ENCODE measurements at places on chromosomes 2 and 18.

GRCh38 chr2:74585406-74586185 is 31.1 kb downstream of the DOK1 start:
- DNase-seq, result no peak

GRCh38 chr2:238458651-238459050 is 31.9 kb downstream of the ASB1 start:
- no peak for DNase-seq

DNA sequence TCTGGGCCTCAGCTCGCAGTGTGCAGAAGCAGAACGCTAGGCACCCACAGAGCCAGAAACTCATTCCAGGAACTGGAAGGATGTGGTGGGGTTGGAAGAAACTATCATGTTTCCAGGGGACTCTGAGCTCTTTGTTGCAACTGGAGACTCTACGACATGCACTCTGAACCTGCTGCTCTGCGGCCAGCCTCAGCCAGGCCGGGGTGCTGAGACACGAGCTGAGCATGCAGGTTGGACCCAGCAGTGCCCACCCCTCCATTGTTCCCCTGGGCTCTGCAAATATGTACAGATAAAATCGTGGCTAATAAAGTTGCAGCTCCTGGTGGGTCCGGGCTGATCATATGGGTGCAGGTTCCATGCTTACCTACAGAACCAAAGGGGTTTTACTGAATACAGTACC is 37.6 kb upstream of the ARL4C start:
- DNase-seq, result no peak

- no peak for DNase-seq
These were observed 114.7 kb downstream of the TNS1 start for GRCh38 chr2:217887841-217888701.

- DNase-seq, result no peak
These were observed 48.3 kb downstream of the TTC21B start for GRCh38 chr2:165905269-165905668.

DNA sequence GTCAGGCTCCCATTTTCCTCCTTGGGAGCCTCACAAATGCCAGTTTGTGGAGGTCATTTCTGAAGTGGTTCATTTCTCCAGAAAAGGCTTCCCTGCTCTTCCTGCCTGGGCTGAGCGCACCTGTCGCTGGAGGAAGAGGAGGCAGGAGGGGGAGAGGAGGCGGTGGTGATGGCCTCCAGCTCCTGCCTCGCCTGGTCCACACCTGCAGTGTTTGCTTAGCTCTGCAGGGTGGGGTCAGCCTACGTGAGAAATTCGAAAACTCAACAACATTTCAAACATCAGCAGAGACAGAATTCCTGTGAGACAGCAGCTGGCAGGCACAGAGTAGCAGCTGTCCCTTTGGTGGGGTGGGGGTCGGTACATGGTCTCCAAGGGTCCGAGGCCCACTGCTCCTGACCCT is 7.9 kb downstream of the IMPA2 start:
- DNase-seq, result no peak

DNA sequence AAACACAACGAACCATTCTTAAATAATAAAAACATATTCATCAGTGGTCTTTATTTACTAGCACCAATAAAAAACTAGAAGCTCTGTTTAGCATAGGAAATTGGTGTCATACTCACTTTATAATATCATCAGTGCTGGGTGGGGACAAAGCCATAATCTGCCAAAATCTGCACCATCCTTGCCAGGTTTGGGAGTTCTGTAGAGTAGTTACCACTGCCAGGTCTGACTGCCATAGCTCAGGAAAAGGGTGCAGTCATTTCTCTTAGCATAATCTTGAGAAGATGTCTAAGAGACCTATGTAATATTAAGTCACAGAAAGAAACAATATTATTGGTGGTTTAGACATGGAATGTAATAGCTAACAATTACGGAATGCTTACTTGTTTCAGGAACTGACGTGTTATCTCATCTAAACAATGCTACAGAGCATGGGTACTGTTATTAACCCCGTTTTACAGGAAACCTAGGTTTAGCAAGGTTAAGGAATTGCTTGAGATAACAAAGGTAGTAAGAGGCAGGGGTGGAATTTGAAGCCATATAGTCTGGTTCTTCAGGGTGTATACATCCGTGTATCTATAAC is 1.6 kb upstream of the MARCHF7 start:
- no peak for DNase-seq

DNA sequence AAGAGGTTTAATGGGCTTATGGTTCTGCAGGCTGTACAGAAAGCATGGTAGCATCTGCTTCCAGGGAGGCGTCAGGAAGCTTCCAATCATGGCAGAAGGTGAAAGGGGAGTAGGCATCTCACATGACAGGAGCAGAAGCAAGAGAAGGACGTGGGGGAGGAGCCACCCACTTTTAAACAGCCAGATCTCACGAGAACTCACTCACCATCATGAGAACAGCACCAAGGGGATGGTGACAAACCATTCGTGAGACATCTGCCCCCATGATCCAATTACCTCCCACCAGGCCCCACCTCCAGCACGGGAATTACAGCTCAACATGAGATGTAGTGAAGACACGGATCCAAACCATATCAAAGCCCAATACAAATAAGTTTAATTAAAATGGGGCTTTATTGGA is 113.8 kb downstream of the ATL2 start:
- DNase-seq, result no peak

DNA sequence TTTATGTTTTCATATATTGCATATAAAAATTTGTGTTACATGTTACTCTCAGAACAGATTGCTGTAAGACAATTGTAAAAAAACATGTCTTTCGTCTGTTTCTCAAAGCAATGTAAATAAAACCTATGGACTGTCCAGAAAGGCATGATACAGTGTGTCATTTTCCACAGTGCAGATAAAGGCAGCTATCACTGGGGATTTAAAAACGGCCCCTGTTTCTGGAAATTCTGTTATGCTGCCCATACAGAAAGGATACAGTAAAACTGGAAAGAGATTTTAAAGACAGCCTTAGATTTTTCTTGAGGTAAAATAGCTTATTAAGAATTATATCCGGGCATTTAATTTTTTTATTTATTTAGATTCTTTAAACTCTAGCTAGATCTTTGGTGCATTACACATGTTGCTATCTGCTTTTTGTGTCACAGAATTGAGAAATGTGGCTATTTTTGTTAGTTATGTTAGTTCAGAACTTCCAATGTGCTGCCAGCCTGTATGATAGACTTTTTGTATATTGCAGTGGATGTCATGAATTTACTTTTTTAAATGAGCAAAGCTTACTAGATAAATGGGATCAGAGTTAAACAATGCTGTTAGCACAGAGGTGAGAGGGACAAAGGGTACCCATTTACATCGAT is 859 bp upstream of the INO80D start:
- DNase-seq, result no peak

- DNase-seq, result no peak
These were observed 786.4 kb downstream of the RNF144A start for GRCh38 chr2:7703543-7704144.

DNA sequence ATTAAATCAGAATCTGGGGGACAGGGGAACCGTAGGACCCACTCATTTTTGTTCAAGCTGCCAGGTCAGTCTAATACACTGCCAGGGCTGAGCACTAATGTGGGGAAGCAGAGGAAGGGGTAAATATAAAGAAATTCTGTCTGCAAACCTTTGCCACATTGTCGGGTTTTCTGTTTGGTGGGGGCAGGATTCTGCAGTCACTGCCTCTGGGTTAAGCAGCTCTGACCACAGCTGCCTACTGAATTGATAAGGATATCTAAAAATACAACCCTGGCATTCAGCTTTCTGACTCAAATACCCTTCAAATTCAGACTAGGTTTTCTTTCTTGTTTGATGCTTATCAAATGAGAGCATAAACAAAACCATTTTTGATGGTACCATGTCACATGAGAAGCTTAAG is 6.0 kb downstream of the DNER start:
- no peak for DNase-seq

- no peak for DNase-seq
These were observed 90.9 kb downstream of the LYPD6B start for GRCh38 chr2:149129433-149129832.

DNA sequence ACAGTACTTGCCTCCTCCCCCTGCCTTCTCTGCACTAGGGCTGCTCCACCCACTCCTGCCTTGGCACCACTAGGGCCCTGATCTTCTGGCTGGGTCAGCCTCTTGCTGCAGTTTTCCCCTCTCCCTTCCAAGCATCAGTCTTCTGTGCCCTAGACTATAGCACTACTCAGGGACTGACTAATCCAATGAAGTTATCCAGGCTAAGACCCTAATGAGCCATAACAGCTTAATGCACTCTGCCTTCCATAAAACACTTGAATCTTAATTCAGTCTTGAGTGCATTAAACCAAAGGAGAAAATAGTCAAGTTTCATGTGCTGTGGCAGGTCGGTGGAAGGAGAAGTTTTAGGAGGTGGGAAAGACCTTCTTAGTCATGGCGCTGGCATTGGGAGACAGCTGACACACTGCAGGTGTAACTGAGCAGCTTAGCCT is 95.7 kb downstream of the BIN1 start:
- no peak for DNase-seq

DNA sequence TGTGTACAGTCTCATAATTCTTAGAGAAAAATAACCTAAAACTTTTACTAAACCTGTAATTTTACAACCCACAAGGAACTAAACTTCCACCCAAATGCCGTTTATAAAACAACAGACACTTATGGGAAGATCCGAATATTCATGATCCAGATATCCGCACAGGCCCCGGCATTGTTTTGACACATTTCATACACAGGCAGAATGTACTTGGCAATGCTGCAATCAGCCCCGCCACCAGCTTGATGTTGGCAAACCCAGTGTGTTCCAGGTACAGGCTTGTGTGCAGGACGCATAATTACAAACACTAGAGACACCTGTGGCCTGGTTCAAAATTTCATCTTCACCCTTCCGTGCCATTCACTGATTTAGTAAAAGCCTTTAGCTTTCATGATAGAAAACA is 393.0 kb upstream of the SALL3 start:
- DNase-seq, result no peak

DNA sequence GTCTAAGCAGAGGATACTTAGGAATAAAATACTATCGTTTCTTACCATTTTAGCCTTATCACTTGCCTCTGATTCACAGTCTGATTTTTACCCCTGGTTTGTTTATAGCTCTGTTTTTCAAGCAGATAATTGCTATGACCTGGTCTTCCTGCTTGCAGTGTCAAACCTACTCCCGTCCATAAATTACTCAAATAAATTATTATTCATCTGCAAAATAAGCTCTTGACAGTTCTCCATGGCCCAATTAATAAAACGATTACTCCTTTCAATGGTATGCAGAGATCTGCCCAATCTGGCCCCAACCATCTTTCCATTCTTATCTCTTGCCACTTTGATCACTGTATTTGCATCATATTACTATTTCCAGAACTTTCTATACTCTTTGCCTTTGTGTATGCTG is 354.0 kb downstream of the CCDC85A start:
- no peak for DNase-seq

GRCh38 chr18:59051470-59052165 is 88.1 kb upstream of the SEC11C start:
- no peak for DNase-seq
